ENCODE measurements at places on chromosomes 3 and 15.
A peak's percentile ranks its signal among the peaks of the same experiment; 100 is the strongest.

DNA sequence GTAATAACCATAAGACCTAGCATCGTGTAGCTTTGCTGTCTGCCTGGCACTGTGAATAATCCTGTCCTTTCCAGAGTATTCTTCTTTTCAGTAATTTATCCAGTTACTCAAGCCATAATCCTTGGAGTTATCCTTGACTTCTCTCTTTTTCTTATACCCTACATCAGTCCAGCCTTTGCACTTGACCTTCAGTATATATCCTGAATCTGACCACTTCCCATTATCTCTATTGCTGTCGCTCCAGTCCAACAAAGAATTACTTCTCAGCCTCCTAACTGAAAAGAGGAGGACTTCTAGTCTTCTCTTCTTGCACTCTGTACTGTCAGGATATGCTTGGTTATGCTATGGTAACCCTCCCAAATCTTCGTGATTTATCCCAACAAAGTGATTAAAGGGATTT is 393.8 kb downstream of the SHQ1 start:
- DNase-seq: no peak

DNA sequence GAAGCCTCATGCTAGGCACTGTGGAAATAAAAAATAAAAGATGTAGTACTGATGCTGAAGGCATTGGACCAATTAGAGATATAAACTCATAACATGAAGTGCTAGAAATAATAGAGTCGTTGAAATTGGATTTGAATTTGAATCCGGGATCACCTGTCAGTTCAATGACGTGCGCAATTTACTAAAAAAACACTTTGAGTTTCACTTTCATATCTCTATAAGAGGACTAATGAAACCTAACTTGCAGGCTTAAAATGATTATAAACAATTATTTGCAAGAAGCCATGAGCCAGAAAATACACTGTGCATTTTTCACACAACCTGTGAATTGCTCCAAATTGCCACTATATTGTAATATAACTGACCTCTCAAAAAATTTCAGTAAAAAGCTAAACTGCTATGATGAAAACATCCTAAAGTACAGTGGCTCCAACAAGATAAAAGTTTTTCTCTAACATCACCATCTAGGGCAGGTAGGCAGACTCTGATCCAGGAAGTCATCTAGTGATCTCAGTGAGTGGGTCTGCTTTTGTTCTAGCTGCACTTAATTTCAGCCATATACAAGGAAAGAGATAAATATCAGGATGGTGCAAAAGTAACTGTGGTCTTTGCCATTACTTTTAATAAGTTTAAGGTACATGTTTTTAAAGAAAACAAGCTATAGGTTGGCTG is 440.2 kb downstream of the CNTN6 start:
- DNase-seq: no peak

- DNase-seq: no peak
These were observed 11.1 kb downstream of the ZBTB38 start for GRCh38 chr3:141379250-141379966.

GRCh38 chr15:64586259-64586870 is 126.0 kb downstream of the ZNF609 start:
- no peak for DNase-seq

GRCh38 chr3:14505803-14506500 is 34.2 kb downstream of the GRIP2 start:
- DNase-seq: no peak

DNA sequence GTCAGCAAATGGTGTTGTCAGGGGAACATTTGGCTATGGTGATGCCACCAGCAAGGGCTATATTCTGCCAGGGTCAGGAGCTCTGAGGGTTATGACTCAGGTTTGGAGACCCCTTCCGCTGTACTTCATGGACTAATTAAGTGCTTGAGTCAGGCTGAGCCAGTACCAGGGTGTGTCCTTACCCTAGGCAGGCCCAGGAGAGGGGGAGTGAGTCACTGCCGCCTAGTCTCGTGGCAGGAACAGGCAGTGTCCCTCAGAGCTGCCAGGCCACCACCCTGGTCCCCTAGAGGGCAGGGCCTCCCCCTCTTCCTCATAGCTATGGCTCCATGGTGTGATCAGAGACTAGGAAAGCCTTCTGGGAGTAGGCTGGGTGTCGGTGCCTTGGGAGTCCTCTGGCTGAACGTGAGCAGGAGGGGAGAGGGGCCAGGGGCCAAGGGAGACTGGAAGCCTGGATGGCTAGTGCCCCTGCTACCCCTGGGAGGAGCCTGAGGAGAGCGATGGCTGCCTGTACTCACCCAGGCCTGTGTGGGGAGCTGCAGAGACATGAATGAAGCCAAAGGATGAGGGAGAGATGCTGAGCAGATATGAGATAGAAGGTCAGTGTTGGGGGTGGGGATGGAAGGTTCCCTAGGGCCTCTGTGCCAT is 10.6 kb downstream of the MAPKAPK3 start:
- no peak for DNase-seq

DNA sequence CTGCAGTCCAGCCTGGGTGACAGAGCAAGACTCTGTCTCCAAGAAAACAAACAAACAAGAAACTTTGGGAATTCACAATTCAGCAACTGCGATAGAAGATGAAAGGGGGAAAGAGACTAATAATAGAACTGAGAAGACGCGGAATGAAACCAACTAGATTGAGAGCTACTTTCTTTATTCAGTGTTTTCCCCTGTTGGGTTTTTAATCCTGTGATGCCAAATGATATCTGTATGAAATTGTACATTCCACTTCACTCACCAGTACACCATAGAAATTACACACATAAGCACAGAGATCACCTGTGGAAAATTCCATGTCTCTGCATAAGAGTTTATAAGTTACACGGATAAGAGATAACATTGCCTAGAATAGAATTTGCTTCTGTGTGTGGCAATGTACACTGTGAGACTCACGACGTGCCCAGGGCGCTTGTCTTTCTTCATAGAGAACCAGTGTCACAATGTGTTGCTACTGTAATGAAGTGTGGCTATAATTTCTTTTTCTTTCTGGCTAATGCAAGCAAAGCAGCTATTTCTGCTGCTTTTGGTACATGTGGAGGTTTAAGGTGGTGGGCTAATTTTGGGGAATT is 17.7 kb upstream of the CHST2 start:
- DNase-seq: no peak

GRCh38 chr3:120559242-120560061 is 36.7 kb upstream of the NDUFB4 start:
- DNase-seq: no peak

- no peak for DNase-seq
These were observed 384.9 kb upstream of the ROBO1 start for GRCh38 chr3:80152692-80153091.

GRCh38 chr15:97729270-97729669 is 231.2 kb upstream of the ARRDC4 start:
- DNase-seq: no peak

- no peak for DNase-seq
These were observed 6.9 kb downstream of the CXCR6 start for GRCh38 chr3:45950131-45950530.

DNA sequence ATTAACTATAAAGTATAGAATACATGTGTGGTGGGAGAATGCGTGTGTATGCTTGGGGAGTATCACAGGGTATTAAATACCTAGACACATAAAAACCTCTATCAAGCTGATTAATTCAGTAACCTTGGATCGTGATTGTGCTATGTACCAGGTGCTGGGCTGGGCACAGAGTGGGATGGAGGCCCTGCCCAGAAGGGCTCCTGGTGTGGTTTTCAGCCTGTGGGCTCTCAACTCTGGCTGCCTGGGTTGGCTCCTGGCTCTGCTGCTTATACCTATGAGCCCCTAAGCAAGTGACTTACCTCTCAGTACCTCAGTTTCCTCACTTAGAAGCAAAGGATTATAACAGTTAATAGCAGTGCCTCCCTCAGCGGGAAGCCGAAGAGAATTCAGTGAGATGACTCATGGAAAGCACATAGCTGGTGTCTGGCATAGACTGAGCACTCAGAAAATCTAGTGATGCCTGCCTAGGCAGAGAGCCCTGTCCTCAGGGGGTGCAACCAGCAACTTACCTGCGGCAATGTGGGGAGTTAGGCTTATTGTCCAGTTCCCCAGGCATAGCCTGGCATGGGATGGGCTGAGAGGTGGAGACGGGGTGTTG is 90.6 kb upstream of the MYZAP start:
- DNase-seq: no peak

- no peak for DNase-seq
These were observed 46.2 kb downstream of the CD200 start for GRCh38 chr3:112379020-112379690.

- no peak for DNase-seq
These were observed 13.7 kb downstream of the USP13 start for GRCh38 chr3:179666436-179667035.

GRCh38 chr3:71857956-71858355 is 73.0 kb upstream of the PROK2 start:
- DNase-seq: no peak

DNA sequence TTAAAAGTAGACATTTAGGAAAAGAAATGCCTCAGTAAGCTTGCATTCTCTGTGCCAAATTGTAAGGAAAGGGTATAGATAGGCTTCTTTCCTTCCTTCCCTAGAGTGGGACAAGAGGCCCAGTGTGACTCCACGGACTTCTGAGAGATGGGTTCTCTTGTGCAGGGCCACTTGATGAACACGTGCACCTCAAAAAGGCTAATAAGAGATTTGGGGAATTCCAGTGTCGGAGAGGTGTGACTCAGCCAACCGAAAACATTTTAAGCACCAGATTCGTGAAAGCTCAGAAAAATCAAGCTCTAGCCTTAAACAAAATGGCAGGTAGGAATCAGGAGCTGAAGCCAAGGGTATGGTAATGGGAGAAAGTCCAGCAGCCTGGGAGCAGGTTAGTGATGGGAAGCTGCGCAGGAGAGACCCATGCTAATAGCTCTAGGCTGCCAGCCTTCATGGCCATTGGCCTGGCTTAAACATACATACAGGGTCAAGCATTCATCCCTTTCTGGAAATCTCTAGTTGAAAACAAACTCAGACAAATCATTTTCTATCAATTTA is 56.2 kb downstream of the SV2B start:
- DNase-seq: no peak

- DNase-seq: no peak
These were observed 84.4 kb downstream of the PLXNA1 start for GRCh38 chr3:127067116-127067910.

GRCh38 chr3:142028243-142028777 is 121.0 kb downstream of the TFDP2 start:
- no peak for DNase-seq

DNA sequence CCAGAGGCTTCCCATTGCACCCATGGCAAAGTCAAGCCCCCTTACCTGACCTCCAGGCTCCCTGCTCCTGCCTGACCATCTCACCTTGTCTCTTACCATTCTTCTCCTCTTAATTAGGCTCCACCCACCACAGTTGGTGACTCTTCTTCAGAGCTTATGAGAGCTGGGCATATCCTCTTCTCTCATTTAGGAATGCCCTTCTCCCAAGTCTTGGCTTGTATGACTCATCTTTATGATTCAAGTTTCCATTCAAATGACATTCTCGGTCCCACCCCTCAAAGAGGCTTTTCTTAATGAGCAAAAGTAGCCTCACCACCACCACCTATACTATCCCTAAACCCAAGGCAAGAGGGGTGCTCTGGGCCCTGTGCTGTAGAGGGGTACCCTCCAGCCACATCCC is 55.3 kb upstream of the NUDT16 start:
- DNase-seq: no peak

DNA sequence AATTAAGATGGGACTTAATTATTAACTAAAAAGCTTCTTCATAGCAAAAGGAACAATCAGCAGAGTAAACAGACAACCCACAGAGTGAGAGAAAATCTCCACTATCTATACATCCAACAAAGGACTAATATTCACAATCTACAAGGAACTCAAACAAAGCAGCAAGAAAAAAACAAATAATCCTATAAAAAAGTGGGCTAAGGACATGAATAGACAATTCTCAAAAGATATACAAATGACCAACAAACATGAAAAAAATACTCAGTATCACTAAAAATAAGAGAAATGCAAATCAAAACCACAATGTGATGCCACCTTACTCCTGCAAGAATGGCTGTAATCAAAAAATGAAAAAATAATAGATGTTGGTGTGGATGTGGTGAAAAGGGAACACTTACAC is 103.3 kb downstream of the TBL1XR1 start:
- no peak for DNase-seq

DNA sequence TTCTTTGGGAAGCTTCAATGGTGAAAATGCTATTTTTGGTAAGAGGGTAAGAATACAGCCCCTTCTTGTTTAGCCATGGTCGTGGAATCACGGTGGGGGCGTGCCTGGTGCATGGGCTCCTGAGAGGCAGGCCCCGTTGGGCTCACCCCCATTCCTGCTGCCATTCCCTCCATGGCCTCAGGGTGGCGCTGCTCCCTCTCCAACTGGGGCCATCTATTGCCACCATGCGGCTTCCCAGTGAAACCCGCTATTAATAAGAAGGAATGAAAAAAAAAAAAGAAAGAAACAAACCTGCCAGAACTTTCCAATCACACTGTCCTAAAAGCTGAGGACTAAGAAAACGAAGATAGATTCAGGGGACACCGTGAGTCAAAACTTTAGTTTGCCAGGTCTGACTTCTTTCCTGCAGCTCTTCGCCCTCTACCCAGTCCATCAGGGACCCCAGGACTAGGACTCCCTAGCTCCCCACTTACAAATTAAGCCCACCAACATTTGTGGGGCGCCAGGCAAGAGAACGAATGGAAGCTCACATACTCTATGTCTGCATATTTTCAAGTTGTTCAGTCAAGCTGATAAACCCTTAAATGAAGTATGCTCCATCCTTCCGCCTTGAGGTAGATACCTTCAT is 30.6 kb upstream of the ABHD2 start:
- DNase-seq: peak; percentile 68

DNA sequence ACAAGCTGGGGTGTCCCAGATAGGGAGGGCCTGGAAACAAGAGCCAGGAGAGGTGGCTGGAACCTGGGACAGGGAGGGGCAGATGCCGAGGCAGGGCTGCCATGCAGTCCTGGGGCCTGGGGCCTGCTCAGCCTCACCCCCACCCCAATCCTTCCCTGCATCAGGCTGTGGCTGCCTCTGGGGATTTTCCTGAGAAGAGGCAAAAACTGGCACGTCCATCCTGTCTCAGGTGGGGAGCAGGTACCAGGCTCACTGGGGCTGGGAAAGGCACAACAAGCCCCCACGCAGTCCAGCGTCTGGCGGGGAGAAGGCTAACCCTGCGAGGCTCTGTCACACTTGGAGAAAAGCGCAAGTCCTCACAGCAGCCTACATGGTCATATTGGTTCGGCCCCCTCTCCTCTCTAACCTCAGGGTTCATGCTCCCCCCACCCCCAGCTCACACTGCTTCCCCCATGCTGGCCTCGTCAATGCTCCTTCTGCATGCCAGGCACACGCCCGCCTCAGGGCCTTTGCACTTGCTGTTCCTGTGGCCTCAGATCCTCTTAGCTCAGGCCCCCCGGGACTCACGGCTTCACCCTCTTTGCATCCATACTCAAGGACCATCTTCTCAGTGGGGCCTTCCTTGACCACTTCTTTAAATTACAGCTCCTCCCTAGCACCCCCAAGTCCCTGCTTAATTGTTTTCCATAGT is 53.1 kb downstream of the LINGO1 start:
- DNase-seq: no peak

- DNase-seq: no peak
These were observed 40.9 kb downstream of the CPN2 start for GRCh38 chr3:194310060-194310835.

GRCh38 chr15:78641749-78642275 is 802 bp upstream of the CHRNB4 start:
- no peak for DNase-seq

- DNase-seq: no peak
These were observed 57.3 kb upstream of the SPRED1 start for GRCh38 chr15:38195191-38195901.

Measured in activated naive CD4-positive, alpha-beta T cell (primary cell).